Spleen (tissue), 13 donors: ENCODE measurements at places on chromosomes 5 and 9. TPM values are rescaled to one million over a fixed set of nuclear protein-coding genes. Genes with fewer than 3 reads are reported as not detected.

GRCh38 chr5:132456296-132456986 lies 34.1 kb downstream of the IRF1 start:
- H3K4me1 ChIP-seq: peaks cover 100% of the 10 kb centered on the region
- no peak overlapping the region for H3K4me3 ChIP-seq
- peak overlapping the region; percentile 97 for H3K27ac ChIP-seq
- DNase-seq: peak; percentile 95
- H3K27me3 ChIP-seq: no peaks in the 10 kb centered on the region
- H3K36me3 ChIP-seq: peaks cover 5% of the 10 kb centered on the region

DNA sequence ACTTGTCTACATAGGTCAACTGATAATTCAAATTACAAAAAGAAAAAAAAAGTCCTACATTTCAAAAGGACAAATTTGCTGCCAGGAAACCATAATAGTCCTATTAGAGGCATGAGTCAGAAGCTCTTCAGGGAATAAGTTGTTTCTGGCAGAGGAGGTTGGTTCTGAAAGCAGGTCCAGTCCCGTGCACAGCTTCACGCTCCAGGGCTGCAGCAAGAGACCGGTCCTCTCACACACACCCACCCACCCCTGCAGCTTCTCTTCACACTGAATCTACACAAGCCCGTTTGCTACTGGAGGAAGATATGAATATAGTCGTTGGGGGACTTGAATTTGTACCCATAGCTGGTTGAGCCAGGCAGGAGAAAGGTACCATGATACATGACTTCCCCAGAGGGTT lies 36.9 kb upstream of the SLC1A3 start:
- H3K27ac ChIP-seq: no peak overlapping the region
- H3K4me3 ChIP-seq: no peak overlapping the region
- no peaks in the 10 kb centered on the region for H3K27me3 ChIP-seq
- H3K36me3 ChIP-seq: no peaks in the 10 kb centered on the region

The COL23A1 gene
- total RNA-seq: 1.2 TPM

The SPINK7 gene
- total RNA-seq: not detected

- no peak for DNase-seq
- H3K27me3 ChIP-seq: peaks cover 7% of the 10 kb centered on the region
- no peak overlapping the region for H3K4me3 ChIP-seq
Observed at GRCh38 chr9:133581513-133582343, 27.5 kb downstream of the FAM163B start.

DNA sequence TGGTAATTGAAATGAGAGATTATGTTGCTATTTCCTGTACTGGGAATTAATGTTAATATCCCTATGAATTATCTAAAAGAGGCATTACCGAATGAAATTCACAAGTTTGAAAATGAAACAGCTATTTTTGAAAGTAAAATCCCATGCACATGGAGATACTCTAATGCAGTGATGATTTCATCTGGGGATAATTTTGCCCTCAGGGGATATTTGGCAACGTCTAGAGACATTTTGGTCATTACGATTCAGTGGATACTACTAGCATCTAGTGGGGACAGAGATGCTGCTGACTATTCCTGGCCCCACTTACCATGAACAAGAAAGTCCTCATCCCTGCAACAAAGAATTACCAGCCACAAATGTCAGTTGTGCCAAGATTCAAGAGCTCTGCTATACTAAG lies 500.9 kb downstream of the EFNA5 start:
- no peaks in the 10 kb centered on the region for H3K4me1 ChIP-seq
- no peaks in the 10 kb centered on the region for H3K36me3 ChIP-seq
- H3K27ac ChIP-seq: no peak overlapping the region
- H3K27me3 ChIP-seq: no peaks in the 10 kb centered on the region
- H3K4me3 ChIP-seq: no peak overlapping the region

DNA sequence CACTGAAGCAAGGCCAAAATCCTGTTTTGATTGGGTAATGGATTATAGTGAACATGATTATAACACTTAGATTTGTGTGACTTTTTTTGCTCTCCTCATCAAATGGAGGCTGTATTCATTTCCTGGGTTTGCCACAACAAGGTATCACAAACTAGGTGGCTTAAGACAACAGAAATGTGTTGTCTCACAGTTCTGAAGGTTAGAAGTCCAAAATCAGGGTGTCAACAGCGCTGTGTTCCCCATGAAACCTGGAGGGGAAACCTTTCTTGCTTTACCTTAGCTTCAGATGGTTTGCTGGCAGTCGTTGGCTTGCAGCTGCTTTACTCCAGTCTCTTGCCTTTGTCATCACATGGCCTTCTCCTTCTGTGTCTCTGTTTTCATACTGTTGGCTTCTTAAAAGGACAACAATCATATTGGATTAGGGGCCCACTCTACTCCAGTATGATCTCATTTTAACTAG lies 32.4 kb downstream of the CDC42SE2 start:
- H3K36me3 ChIP-seq: no peaks in the 10 kb centered on the region
- H3K4me3 ChIP-seq: no peak overlapping the region
- no peaks in the 10 kb centered on the region for H3K27me3 ChIP-seq
- peaks cover 23% of the 10 kb centered on the region for H3K4me1 ChIP-seq
